ENCODE measurements at places on chromosomes 4 and X.

- no peak for DNase-seq
These were observed 22.0 kb downstream of the RUFY3 start for GRCh38 chr4:70743731-70744130.

DNA sequence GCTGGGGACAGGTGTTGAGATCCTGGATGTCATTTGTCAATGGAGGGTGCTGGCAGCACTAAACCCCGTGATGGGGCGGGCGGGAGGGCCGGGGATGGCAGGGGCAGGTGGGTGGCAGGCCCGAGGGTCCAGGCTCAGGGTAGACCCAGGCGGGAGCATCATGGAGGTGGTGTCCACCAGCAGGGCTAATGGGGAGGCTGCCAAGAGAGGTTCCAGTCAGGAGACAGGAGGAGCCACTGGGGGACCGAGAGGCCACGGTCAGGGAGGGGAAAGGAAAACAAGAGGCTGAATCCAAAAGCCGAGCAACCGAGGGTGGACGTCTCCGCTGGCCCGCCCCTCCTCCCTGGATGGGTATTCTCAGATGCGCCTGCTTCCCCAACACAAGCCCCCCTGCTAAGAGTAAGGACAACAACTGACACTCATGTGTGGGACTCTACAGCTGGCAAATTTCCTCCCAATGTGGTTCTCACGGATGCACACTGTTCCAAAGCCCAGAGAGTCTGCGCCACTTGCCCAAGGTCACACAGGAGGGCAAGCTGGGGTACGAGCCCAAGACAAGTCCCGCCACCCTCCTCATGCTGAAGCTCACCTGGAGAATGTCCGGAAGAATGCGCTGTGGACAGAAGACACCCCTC lies 132.0 kb downstream of the CPZ start:
- DNase-seq: no peak

- no peak for DNase-seq
These were observed 672 bp downstream of the PGM2 start for GRCh38 chr4:37827030-37827685.

- DNase-seq: no peak
These were observed 520.7 kb upstream of the ARX start for GRCh38 chrX:25536307-25536970.

DNA sequence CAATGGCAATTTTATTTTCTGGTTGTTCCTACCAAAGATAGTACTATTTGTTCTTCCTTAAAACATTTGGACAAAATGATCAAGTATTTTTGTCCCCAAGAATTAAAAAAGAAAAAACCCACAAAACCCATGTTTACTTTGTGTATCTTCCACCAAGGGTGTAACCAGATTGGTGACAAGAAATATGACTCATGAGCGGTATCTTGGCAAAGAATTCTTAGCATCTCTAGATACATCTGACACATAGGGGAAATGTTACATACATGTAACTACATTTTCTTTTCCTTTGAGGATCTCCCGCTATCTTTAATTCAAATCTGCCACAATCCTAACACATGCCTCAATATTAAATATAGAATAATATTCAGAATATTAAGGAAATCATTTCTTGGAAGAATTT lies 78.7 kb downstream of the WDFY3 start:
- DNase-seq: no peak

- DNase-seq: no peak
These were observed 323.0 kb downstream of the HS3ST1 start for GRCh38 chr4:11105715-11106114.

- DNase-seq: peak; percentile 85
These were observed 44.1 kb upstream of the SH3RF1 start for GRCh38 chr4:169314906-169315305.

DNA sequence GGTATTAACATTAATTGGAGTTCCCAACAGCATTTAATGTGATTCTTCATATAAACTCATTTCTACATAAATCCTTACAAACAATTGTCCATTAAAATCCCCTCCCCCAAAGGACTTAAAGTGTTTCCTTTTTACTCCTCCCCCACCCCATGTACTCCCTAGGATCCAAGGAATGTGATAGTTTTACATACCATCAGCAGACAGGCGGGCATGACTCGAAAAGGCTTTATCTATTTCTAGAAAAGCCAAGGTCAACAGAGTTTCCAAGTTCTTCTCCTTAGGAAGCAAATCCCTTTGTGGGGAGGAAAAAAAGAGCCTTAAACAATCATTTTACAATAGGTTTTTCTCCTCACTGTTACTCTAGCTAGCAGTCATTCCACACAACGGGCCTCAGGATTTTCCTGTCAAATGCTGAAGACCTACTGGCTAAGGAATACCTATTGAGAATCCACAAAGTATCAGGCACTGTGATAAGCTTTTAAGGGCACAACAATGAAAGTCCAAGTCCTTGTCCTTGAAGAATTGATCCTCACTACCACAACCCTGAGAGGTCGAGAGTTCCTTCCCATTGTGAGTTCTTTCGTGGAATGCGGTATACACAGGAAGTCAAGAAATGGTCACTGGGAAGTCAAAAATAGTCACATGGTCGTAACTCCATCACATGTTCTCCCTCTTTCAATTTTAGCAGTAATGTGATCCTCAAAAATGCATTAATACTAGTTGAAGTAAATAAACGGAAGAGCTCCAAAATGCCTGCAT lies 7.2 kb downstream of the PPM1K start:
- no peak for DNase-seq

DNA sequence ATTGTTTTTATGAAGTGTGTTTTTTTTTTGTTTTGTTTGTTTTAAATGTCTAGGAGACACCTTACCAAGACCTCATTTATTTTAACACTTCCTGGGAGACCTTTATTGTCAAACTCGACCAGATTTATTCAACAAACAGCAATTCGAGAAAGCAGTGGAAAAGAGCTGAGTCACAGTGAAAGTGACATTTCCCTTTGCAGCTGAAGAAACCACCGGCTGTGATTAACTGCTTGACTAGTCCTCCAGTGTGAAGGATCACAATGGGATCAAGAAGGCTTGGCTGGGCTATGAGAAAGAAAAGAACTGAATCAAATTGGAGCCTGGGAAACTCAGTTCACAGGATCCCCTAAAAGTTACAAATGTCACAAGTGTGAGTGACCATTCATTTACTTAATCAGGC lies 11.9 kb upstream of the ADH7 start:
- DNase-seq: peak; percentile 25

DNA sequence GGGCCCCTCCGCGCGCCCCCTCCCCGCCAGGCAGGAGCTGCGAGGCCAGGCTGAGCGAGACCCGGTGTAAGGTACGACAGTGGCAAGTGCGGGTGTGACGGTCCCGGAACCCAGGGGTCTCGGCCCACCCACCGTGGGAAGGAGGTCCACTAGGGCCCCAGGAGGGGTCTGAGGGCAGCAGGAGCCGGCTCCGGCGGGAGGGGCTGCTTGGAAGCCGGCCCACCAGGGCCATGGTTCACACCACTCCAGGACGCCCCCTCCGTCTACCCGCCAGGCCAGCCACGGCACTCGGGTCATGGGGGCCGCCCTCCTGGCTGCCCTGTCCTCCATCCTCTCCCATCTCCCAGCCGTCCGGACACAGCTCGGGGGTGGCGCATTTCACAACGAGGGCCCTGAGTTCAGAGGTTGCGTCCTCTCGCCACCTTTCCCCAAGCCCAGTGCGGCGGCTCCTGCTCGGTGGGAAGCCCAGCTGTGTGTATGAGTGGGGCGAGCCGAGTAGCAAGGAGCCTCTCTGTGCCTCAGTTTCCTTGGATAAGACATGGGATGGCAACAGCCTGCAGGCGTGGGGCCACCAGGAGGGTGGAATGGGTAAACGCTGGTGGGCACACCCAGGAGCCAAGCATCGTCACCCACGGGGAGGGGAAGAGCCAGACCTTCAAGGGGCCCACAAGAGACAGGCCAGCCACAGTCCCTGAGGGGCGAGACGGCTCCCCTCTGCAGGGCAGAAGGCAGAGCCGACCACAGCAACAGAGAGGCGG lies 81.3 kb downstream of the FAM53A start:
- no peak for DNase-seq

DNA sequence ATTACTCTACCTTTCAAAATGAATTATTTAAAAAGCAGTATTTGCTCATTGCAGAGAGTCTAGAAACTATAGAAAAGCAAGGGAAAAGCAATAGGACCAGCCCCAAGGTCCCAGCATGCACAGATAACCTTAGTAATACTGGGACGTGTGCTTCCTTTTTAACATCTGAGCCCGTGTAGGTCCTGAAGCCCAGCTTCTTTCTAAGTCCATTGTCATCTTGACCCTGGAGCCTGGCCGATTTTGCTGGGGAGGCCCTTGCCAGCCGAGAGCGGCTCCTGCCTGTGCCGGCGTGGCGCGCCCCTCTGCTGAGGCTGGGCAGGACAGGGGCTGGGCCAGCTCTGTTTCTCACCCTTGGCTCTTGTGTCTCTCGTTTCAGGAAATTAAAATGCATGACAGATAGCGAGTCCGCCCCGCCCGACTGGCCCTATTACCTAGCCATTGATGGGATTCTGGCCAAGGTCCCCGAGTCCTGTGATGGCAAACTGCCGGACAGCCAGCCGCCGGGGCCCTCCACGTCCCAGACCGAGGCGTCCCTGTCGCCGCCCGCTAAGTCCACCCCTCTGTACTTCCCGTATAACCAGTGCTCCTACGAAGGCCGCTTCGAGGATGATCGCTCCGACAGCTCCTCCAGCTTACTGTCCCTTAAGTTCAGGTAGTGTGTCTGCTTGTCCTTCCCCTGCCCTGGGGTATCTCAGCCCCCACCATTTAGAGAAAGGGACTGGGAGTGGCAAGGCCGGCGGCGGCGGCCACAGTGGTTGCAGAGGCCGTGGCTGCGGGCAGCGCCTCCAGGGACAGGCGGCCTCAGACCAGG lies 4.1 kb downstream of the MSANTD1 start:
- no peak for DNase-seq

GRCh38 chrX:131942034-131942433 lies 81.1 kb upstream of the STK26 start:
- DNase-seq: no peak

- DNase-seq: peak; percentile 91
These were observed 78.7 kb upstream of the DCLK2 start for GRCh38 chr4:149999485-150000074.

- no peak for DNase-seq
These were observed 893.7 kb upstream of the SLIT2 start for GRCh38 chr4:19358015-19358414.

DNA sequence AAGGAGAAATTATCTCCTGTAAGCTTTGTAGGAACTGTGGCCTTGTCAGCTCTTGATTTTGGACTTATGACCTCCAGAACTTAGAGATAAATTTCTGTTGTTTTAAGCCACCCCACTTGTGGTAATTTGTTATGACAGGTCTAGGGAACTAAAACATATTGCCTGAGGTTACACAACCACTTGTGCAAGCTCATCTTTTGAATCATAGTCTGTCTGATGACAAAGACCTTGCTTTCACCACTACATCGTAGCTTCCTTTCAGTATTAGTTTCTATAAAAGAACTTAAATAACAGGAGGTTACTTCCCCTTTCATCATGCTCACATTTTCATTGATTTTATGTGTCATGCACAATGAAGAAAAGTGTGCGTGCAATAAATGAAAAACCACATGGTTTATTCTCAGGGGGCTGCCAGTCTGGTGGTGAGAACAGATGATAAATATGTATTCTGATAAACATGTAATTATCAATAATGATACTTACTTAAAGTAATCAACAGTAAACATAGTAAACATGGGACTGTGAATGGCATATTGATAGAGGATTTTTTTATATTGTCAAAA lies 690.0 kb upstream of the HS3ST1 start:
- no peak for DNase-seq

GRCh38 chr4:157220371-157220881 lies at the start of gene GRIA2:
Gene GRIA2 (plus strand): TSS chr4:157220728. CDS start chr4:157221043, 315 bp downstream.
- peak; percentile 98 for DNase-seq

DNA sequence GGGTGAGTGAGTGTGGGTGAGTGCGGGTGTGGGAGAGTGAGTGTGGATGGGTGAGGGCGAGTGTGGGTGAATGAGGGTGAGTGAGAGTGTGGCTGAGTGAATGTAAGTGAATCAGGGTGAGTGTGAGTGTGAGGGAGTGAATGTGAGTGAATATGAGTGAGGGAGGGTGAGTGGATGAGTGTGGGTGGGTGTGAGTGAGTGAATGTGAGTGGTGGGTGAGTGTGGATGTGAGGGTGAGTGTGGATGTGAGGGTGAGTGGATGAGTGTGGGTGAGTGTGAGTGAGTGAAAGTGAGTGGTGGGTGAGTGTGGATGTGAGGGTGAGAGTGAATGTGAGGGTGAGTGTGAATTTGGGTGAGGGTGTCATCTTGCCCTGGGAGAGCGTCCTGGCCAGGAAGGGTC lies 67.5 kb downstream of the TRIML1 start:
- DNase-seq: no peak

- no peak for DNase-seq
These were observed 66.3 kb upstream of the FAM9C start for GRCh38 chrX:13110433-13111324.

- no peak for DNase-seq
These were observed 6.7 kb downstream of the ZNF81 start for GRCh38 chrX:47843363-47843762.

- DNase-seq: no peak
These were observed 1.5 kb downstream of the MSANTD1 start for GRCh38 chr4:3250438-3250955.

GRCh38 chr4:32884198-32884597 lies 2164.0 kb downstream of the PCDH7 start:
- no peak for DNase-seq

GRCh38 chr4:142155347-142155746 lies 519.0 kb downstream of the IL15 start:
- DNase-seq: peak; percentile 12

DNA sequence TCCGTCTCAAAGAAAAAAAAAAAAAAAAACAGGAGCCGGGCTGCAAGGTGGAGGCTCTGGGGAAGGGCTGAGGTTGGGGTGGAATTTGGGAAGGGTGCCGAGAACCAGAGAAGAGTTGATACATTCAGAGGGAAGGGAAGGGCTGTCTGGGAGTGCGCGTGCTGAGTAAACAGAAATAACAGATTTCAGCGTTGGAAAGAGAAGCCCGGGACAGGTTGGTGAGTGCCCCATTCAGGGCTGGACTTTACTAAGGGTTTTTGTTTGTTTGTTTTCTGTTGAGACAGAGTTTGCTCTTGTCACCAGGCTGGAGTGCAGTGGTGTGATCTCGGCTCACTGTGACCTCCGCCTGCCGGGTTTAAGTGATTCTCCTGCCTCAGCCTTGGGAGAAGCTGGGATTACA lies 1.7 kb upstream of the IL3RA start:
- no peak for DNase-seq

DNA sequence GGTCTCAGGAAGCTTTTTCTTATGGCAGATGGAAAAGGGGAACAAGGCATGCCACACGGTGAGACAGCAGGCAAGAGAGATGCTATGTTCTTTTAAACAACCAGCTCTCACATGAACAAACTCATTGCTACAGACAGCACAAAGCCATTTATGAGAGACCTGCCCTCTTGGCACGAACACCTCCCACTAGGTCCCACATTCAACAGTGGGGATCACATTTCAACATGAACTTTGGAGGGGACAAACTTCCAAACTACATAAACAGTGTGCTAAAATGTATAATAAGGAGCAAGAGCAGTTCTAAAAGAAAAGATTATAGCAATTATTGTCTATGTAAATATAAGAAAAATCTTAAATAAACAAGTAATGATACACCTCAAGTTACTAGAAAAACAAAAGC lies 391.8 kb upstream of the CPXCR1 start:
- no peak for DNase-seq

- no peak for DNase-seq
These were observed 215.6 kb upstream of the FAT1 start for GRCh38 chr4:186939226-186939625.

GRCh38 chr4:169220447-169220846 lies 50.3 kb downstream of the SH3RF1 start:
- no peak for DNase-seq

All from brain (organoid and tissue), 16 donors.